ENCODE measurements at places on chromosomes 5 and 9. TPM values are rescaled to one million over a fixed set of nuclear protein-coding genes. Genes with fewer than 3 reads are reported as not detected.
A peak's percentile ranks its signal among the peaks of the same experiment; 100 is the strongest.

The OBP2B gene
- total RNA-seq: not detected

The FABP6 gene
- not detected for total RNA-seq

The NFIB gene
- total RNA-seq: 0.12 TPM

The PNPLA7 gene
- total RNA-seq: 7.3 TPM

The IL4 gene
- total RNA-seq: not detected

The STKLD1 gene
- 0.72 TPM for total RNA-seq

The KCNV2 gene
- not detected for total RNA-seq

The FGD3 gene
- total RNA-seq: 142 TPM

GRCh38 chr9:115098226-115098965, 19.6 kb downstream of the TNC start:
- no peak overlapping the region for H3K4me3 ChIP-seq
- H3K27ac ChIP-seq: no peak overlapping the region
- no peak for DNase-seq

DNA sequence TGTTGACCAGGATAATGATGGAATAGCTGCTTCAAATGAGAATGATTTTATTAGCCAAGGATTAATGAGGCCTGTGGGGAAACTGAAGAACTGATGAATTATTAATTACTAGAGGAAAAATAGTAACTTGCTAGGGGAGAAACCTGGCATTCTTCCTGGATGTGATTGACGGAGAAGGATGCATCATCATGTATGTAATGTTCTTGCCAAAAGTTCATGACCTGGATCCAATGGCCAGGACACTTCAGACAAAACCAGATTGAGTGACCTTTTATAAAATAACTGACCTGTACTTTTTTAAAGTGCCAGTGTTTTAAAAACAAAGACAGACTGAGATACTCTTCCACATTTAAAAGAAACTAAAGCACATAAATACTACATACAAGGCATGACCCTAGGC, 23.7 kb downstream of the KIAA1191 start:
- H3K27me3 ChIP-seq: no peaks in the 10 kb centered on the region
- no peak for DNase-seq
- H3K4me1 ChIP-seq: peaks cover 8% of the 10 kb centered on the region
- peaks cover 7% of the 10 kb centered on the region for H3K36me3 ChIP-seq
- H3K4me3 ChIP-seq: no peak overlapping the region
- no peak overlapping the region for H3K27ac ChIP-seq

GRCh38 chr5:135073761-135074345, 39.8 kb upstream of the PITX1 start:
- no peak overlapping the region for H3K27ac ChIP-seq
- no peaks in the 10 kb centered on the region for H3K36me3 ChIP-seq

GRCh38 chr9:131107760-131108159, 11.4 kb downstream of the AIF1L start:
- no peak overlapping the region for H3K4me3 ChIP-seq
- H3K27ac ChIP-seq: no peak overlapping the region
- peaks cover 16% of the 10 kb centered on the region for H3K27me3 ChIP-seq
- H3K36me3 ChIP-seq: no peaks in the 10 kb centered on the region
- no peaks in the 10 kb centered on the region for H3K4me1 ChIP-seq

- H3K27ac ChIP-seq: no peak overlapping the region
- H3K4me3 ChIP-seq: peak overlapping the region; percentile 79
These were observed 197.1 kb upstream of the TBCA start for GRCh38 chr5:77973253-77973609.

- H3K27ac ChIP-seq: no peak overlapping the region
- peaks cover 7% of the 10 kb centered on the region for H3K36me3 ChIP-seq
- no peak overlapping the region for H3K4me3 ChIP-seq
- no peaks in the 10 kb centered on the region for H3K27me3 ChIP-seq
- H3K4me1 ChIP-seq: peaks cover 16% of the 10 kb centered on the region
These were observed 5.5 kb upstream of the FGD3 start for GRCh38 chr9:92941861-92942260.

GRCh38 chr9:114169952-114170770, 14.8 kb downstream of the COL27A1 start:
- H3K36me3 ChIP-seq: no peaks in the 10 kb centered on the region
- no peak overlapping the region for H3K27ac ChIP-seq
- no peak for DNase-seq
- H3K4me3 ChIP-seq: no peak overlapping the region

GRCh38 chr5:10673017-10673389, 88.0 kb downstream of the DAP start:
- H3K27ac ChIP-seq: no peak overlapping the region
- no peaks in the 10 kb centered on the region for H3K4me1 ChIP-seq
- H3K4me3 ChIP-seq: no peak overlapping the region
- H3K27me3 ChIP-seq: no peaks in the 10 kb centered on the region
- DNase-seq: no peak
- peaks cover 3% of the 10 kb centered on the region for H3K36me3 ChIP-seq

GRCh38 chr5:56148453-56148971, 84.6 kb downstream of the ANKRD55 start:
- H3K27ac ChIP-seq: peak overlapping the region; percentile 43
- no peak overlapping the region for H3K4me3 ChIP-seq
- peaks cover 22% of the 10 kb centered on the region for H3K4me1 ChIP-seq
- DNase-seq: no peak
- H3K27me3 ChIP-seq: no peaks in the 10 kb centered on the region
- H3K36me3 ChIP-seq: no peaks in the 10 kb centered on the region

- no peak overlapping the region for H3K4me3 ChIP-seq
- H3K27me3 ChIP-seq: no peaks in the 10 kb centered on the region
- DNase-seq: no peak
- H3K27ac ChIP-seq: no peak overlapping the region
- no peaks in the 10 kb centered on the region for H3K36me3 ChIP-seq
- H3K4me1 ChIP-seq: no peaks in the 10 kb centered on the region
These were observed 226.1 kb downstream of the SLCO4C1 start for GRCh38 chr5:102069974-102070373.

DNA sequence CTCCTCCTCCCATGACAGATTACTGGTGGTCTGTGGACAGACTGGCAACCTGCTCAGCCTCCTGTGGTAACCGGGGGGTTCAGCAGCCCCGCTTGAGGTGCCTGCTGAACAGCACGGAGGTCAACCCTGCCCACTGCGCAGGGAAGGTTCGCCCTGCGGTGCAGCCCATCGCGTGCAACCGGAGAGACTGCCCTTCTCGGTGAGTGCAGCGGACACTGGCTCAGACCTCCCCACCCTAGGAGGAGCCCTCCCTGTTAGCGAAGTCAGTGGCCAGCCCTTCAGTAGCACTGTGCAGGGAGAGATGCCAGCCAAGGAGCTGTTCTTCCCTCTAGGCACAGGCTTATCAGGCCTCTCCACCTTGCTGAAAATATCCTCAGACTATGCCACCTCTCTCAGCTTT, 143.5 kb downstream of the SAXO1 start:
- no peak overlapping the region for H3K27ac ChIP-seq
- DNase-seq: no peak
- no peak overlapping the region for H3K4me3 ChIP-seq
- H3K4me1 ChIP-seq: no peaks in the 10 kb centered on the region
- H3K36me3 ChIP-seq: no peaks in the 10 kb centered on the region

- no peaks in the 10 kb centered on the region for H3K36me3 ChIP-seq
- no peak overlapping the region for H3K4me3 ChIP-seq
- DNase-seq: no peak
- no peak overlapping the region for H3K27ac ChIP-seq
- no peaks in the 10 kb centered on the region for H3K4me1 ChIP-seq
These were observed 96.4 kb downstream of the RFK start for GRCh38 chr9:76297721-76298239.

DNA sequence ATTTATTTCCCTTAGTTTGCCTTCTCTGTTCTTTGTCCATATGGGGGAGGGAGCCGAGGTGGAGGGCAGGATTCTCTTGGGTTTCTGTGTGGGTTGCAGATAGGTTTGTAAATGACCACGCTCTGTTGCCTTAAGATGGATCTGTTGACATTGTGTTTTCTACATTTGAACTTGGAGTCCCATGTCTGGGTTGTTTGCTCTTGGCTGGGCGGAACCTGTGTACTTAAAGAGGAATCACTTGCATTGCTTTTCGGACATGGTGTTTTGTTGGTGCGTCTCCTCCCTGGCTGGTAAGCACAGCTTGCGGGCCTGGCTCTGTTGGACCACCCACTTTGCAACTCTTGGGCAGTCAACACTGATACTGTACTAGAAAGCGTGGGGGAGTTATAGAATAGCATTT, 45.9 kb downstream of the EHMT1 start:
- H3K36me3 ChIP-seq: peaks cover 8% of the 10 kb centered on the region
- no peaks in the 10 kb centered on the region for H3K27me3 ChIP-seq
- peaks cover 36% of the 10 kb centered on the region for H3K4me1 ChIP-seq
- no peak for DNase-seq
- no peak overlapping the region for H3K4me3 ChIP-seq

- peaks cover 23% of the 10 kb centered on the region for H3K4me1 ChIP-seq
- H3K27me3 ChIP-seq: no peaks in the 10 kb centered on the region
- no peaks in the 10 kb centered on the region for H3K36me3 ChIP-seq
- H3K4me3 ChIP-seq: no peak overlapping the region
- DNase-seq: no peak
- no peak overlapping the region for H3K27ac ChIP-seq
These were observed 104.3 kb downstream of the GNAQ start for GRCh38 chr9:77927265-77927664.

DNA sequence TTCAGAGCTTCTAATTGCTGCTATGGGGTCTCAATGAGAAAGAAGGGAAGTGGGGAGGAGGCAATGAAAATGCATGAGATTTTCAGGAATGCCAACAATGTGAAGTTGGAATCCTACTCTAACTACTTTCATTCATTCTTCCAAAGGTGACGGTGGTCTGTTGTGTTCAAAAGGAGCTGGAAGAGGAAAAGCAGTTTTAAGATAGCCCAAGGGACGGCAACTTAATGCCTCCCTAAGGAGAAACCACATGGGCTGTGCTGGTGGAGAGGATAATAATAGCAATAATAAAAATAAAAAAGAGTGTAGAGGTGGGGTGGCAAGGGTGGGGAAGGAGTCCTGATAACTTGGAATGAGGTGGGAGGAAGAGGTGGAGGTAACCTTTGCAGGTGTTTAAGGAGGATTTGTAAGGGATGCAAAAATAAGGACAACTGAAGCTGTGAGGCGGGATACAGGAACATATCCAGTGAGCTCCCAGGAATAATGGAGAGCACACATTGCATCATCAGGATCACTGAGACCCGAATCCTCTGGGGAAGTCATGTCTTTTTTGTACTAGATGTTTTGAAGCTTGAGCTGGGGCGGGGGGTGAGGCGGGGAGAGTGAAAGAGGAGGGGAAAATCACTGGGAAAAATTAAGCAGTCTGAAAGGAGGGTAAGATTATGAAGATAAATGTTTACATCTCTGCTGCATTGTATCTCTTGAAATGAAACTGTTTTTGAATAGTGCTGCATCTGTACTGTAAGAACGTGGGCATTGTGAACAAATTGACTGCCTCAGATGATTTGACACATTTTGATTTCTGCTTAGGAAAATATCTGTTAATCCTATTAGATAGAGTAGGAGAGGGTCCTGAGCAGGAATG, 120.1 kb upstream of the TMEM161B start:
- H3K27ac ChIP-seq: no peak overlapping the region
- H3K4me3 ChIP-seq: no peak overlapping the region
- DNase-seq: no peak

- no peak for DNase-seq
- H3K36me3 ChIP-seq: no peaks in the 10 kb centered on the region
- no peak overlapping the region for H3K4me3 ChIP-seq
These were observed 438.5 kb upstream of the RGMB start for GRCh38 chr5:98334946-98335345.

GRCh38 chr9:96067004-96067403, 191.5 kb downstream of the ERCC6L2 start:
- peaks cover under 1% of the 10 kb centered on the region for H3K4me1 ChIP-seq
- DNase-seq: no peak
- peaks cover 3% of the 10 kb centered on the region for H3K36me3 ChIP-seq
- H3K4me3 ChIP-seq: no peak overlapping the region
- H3K27ac ChIP-seq: no peak overlapping the region

- H3K4me3 ChIP-seq: no peak overlapping the region
- H3K27me3 ChIP-seq: no peaks in the 10 kb centered on the region
- no peaks in the 10 kb centered on the region for H3K36me3 ChIP-seq
These were observed 255.6 kb upstream of the MPDZ start for GRCh38 chr9:13535141-13535540.

DNA sequence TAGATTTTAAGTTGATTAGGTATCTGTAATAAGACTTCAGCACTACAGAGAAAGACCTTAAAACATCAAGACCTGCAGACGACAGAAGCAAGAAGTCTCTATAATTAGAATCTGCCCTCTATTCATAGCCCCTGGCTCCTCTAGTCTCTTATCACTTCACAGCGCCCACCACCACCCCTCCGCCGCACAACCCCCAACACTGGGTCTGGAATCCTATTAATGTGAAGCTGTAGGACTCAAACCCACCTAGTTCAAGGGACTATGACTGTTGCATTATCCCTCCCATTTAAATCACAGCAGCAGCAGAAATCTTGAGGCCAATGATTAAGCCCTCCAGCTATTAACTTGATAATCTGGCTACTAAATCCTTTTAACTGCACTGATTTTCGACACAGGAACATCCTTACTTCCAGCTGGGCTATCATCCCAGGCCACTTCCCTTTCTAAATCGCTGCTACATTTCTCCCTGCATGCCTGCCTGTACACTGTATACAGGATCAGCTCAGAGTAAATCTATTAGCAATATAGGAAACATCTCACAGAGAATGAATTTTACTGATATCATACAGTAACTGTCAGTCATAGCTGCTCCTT, 159.5 kb upstream of the GRAMD2B start:
- no peak for DNase-seq
- H3K27ac ChIP-seq: no peak overlapping the region
- H3K4me3 ChIP-seq: no peak overlapping the region
- no peaks in the 10 kb centered on the region for H3K27me3 ChIP-seq
- H3K36me3 ChIP-seq: no peaks in the 10 kb centered on the region

- H3K4me3 ChIP-seq: no peak overlapping the region
- no peak overlapping the region for H3K27ac ChIP-seq
- H3K27me3 ChIP-seq: no peaks in the 10 kb centered on the region
- no peak for DNase-seq
These were observed 276.7 kb upstream of the KIF2A start for GRCh38 chr5:62029303-62029702.

DNA sequence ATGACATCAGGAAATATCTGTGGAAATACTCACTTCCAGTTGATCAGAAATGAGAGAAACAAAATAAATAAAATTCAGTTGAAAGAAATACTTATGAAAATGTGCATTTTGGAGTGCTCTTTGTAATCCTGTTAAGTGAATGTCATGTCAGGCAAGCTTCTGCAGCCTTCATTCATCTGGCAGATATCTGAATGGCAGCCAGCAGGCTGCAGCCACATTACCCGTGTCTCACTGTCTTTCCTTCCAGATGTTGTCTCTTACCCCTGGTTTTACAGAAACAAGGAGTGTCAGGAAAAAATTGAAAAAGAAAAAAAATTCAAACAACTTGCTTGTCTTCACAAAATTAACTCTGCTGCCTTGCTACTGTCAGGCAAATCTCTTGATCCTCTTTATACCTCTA, 445.0 kb upstream of the RIOK2 start:
- no peak overlapping the region for H3K27ac ChIP-seq
- H3K4me1 ChIP-seq: no peaks in the 10 kb centered on the region
- no peak for DNase-seq
- H3K27me3 ChIP-seq: no peaks in the 10 kb centered on the region
- no peaks in the 10 kb centered on the region for H3K36me3 ChIP-seq
- no peak overlapping the region for H3K4me3 ChIP-seq
